NCI-H2029 treated with DMSO at 0.1 percent for 48 hours (cell line): ENCODE measurements at places on chromosomes 1 and 21.

- no peak for DNase-seq
Measured at GRCh38 chr1:98896711-98897445, 107.8 kb downstream of the PLPPR5 start.

- no peak for DNase-seq
Measured at GRCh38 chr1:162485236-162485635, 12.4 kb upstream of the UHMK1 start.

DNA sequence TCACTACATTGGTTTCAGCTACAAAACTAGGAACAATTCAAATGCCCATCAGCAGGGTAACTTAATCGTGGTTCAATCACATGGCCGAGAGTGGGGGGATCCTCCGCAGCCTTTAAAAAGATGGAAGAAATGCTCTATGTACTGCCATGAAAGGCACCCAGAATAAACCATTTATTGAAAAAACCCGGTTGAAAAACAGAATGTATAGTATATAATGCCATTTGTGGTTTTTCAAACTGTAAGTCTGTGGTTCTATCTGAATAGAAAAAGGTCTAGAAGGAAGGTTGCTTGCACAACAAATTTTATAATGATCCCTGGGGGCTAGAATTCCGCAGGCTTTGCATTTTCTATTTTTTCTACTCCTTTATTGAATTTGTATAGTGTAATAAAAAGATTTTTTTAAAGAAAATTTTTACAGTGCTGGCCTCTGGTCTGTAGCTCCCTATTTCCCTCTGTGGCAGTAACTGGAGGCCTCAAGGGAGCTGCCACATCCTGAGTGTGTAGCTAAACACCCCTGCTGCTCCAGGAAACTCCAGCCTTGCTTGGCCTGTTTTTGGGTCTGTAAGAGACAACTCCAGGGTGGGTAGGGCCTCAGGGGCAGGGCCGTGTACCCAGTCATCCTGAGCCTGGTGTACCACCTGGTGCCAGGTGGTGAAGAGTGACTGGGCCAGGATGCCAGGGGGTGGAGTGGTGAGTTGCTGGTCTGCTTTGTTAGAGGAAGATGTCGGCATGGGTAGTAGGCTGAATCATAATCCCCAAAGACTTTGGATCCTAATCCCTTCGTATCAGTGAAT lies 51.5 kb upstream of the EPS8L3 start:
- DNase-seq: no peak

GRCh38 chr21:38920631-38921398 lies 115.1 kb downstream of the ETS2 start:
- DNase-seq: no peak

DNA sequence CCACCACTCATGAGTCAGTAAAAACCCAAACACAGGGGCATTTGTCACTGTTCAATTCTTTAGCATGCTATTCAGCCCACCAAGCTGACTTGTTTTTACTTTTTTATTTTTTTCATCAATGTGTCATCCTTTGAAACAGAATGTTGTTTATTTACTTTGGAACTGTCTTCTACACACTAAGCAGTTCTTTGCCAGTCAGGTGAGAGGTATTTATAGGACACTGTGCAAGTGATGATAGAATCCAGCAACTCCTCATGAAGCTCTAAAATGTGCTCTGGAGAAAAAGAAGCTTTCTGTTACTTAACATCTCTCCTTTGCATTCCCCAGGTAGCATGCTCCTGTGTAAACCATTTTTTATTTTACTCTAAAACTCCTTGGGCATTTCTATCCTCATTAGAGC lies 582.0 kb upstream of the TMPRSS15 start:
- DNase-seq: no peak

GRCh38 chr21:15252431-15252830 lies 187.6 kb upstream of the NRIP1 start:
- no peak for DNase-seq
